ENCODE measurements at places on chromosomes 2 and 18. TPM values are rescaled to one million over a fixed set of nuclear protein-coding genes. Genes with fewer than 3 reads are reported as not detected.

- no peak overlapping the region for H3K4me3 ChIP-seq
- H3K36me3 ChIP-seq: no peaks in the 10 kb centered on the region
- no peaks in the 10 kb centered on the region for H3K4me1 ChIP-seq
- no peak overlapping the region for H3K27ac ChIP-seq
- DNase-seq: no peak
- H3K27me3 ChIP-seq: no peaks in the 10 kb centered on the region
Observed at GRCh38 chr18:30792051-30792450, 250.5 kb downstream of the DSC3 start.

DNA sequence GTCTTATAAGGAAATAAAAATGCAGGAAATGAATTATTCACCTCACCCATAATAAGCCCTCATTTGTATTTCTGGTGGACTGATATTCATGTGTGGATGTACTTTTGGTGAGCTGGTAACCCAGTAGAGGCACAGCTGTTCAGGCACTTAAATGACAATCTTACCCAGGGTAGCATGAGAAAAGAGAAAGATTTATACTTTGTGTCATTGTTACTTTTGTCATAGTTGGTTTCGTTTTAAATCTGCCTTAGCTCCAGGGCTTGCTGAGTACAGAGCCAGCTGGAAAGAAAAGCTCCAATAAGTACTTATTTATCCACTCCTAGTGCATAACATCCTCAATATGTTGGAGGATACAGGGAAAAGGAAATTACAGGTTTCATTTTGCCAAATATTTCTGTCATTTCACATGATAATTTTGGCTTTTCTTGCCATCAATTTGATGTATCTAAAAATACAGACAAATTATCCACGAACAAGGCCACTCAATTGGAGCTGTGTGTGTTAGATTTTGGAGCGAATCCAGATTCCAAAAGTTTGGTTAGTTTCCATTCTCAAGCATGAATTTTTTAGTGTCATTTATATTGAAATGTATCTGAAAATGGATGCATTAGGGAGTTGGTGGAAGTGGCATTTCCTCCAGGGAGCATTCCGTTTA, 1276.1 kb upstream of the FAM98A start:
- H3K36me3 ChIP-seq: no peaks in the 10 kb centered on the region
- H3K4me3 ChIP-seq: no peak overlapping the region
- H3K27me3 ChIP-seq: no peaks in the 10 kb centered on the region
- no peak overlapping the region for H3K27ac ChIP-seq
- DNase-seq: no peak

DNA sequence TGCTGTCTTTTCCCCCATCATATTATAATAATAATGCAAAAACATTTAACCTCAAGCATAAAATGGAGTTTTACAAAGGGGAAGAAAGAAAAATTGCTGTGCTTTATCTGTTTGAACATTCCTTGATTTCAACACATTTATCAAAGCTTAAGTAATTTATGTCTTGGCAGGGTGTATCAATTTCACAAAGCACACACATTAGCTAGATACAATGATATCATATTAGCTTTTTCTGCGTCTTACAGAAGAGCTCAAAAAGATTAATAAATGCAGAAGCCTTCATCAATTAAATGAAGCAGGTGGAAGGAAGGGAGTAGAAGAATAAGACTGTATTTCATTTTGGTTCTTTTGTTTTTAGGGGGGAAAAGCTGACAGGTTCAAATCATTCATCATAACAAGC, 103.0 kb downstream of the NXPH2 start:
- no peak overlapping the region for H3K4me3 ChIP-seq
- no peak for DNase-seq
- H3K27me3 ChIP-seq: no peaks in the 10 kb centered on the region
- H3K27ac ChIP-seq: no peak overlapping the region

The UGT1A8 gene
- total RNA-seq: not detected

DNA sequence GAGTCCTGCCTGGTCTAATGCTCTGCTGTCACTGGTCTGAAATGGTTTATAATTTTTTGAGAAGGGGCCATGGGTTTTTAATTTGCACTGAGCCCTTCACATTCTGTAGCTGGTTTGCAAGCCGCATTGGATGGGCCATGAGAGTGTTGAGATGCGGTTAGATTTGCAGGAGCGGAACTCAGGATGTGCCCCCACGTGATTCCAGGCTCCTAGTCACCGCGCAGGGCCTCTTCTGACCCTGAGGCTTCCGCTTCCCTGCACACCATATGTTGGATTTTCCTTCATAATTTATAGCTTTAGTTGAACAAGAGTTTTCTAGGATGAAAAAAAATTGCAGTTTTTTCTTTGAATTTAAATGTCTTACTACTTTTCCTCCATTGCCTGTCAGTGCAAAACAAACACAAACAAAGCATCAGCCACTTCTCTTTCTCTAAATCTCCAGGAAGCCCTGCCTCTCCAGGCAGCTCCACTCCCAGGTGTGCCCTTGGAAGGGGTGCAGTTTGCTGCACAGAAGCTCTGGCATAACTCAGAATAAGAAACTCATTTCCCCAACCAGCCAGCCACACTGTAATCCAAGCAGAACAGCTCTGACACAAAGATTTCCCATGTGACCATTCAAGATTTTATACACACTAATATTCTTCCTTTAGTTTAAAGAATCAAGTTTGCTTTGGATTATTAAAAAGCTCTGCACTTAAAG, 18.4 kb upstream of the TPO start:
- H3K4me3 ChIP-seq: no peak overlapping the region
- H3K36me3 ChIP-seq: no peaks in the 10 kb centered on the region
- no peaks in the 10 kb centered on the region for H3K27me3 ChIP-seq
- H3K27ac ChIP-seq: no peak overlapping the region
- no peaks in the 10 kb centered on the region for H3K4me1 ChIP-seq
- DNase-seq: no peak

GRCh38 chr2:172081221-172082022, 3.9 kb upstream of the DLX1 start:
- H3K27me3 ChIP-seq: peaks cover 73% of the 10 kb centered on the region
- no peak for DNase-seq
- H3K4me3 ChIP-seq: no peak overlapping the region

- no peak overlapping the region for H3K4me3 ChIP-seq
- H3K27me3 ChIP-seq: no peaks in the 10 kb centered on the region
- no peaks in the 10 kb centered on the region for H3K36me3 ChIP-seq
- DNase-seq: peak; percentile 79
- H3K27ac ChIP-seq: no peak overlapping the region
Observed at GRCh38 chr2:205680067-205680466, 2.2 kb upstream of the NRP2 start.

DNA sequence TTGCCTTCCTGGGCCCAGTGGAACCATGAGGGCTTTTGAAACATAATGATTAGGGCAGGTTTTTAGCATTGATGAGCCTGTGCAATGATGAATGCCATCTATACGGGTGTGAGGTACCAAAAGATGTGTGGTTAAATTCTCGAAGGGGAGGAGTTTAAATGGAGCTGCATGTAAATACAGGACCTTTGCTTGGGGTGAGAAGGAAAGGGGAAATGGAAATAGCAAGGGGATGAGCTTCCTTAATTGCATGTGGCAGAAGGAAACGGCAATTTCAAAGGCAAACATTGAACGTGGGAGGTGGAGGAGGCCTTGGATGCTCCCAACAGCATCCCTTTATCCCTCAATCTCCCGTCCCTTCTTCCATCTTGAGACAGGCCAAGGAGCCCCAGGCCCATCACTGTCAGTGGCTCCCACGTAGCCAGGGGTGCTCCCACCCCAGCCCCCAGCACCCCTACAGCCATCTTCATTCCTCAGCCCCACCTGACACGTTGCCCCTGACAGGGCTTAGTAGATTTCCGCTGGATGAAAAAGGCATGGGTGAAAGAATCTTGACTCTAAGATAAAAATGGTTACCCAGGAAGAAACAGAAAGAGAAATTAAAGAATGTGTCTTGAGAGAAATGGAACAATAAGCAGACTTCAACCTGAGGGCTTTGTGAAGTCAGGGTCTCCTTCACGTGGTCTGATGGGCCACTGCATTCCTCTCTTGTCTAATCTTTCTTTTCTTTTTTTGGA, 32.5 kb downstream of the INPP5D start:
- no peaks in the 10 kb centered on the region for H3K36me3 ChIP-seq
- H3K27ac ChIP-seq: no peak overlapping the region
- no peak overlapping the region for H3K4me3 ChIP-seq

DNA sequence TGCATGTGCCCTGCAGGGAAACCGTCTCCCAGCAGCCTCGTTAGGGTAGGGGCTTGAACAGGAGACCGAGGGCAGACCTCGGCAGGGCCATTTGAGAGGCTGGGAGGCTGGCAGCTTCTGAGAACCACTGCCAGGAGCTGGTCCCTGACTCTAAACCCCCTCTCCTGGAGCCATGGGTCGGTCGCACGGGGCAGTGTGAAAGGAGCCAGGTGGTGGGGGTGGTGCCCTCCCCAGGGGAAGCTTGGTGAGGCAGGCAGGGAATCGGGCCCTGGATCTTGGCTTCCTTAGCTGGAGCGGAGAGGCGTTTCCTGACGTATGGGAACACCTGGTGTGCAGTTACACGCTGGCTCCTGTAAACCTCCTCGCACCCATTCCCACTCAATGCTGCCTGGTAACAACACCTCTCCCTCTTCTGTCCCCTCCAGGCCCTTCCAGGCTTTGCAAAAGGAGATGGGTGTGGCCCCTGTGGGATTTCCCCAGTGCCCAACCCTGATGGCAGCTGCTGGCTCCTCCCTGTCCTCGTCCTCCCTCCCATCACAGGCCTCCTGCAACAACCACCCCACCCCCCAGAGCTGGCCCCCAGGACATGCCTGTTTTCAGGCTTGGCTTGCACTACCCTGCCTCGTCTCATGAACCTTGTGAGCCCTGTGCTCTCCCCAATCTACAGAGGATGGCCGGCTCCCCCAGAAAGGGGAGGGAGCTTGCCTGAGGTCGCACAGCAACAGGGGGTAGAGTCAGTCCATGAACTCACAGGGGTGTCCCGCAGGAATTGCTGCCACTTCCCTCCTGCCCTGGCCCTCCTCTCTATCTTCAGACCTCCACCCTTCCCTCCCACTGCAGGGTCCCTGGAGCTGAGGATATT, 24.4 kb downstream of the ADRA2B start:
- DNase-seq: no peak
- H3K27me3 ChIP-seq: peaks cover 2% of the 10 kb centered on the region
- no peak overlapping the region for H3K4me3 ChIP-seq
- no peaks in the 10 kb centered on the region for H3K4me1 ChIP-seq
- H3K27ac ChIP-seq: no peak overlapping the region

GRCh38 chr18:56789004-56789888, 138.1 kb downstream of the WDR7 start:
- peak; percentile 92 for DNase-seq
- H3K27ac ChIP-seq: peak overlapping the region; percentile 95
- no peak overlapping the region for H3K4me3 ChIP-seq
- H3K4me1 ChIP-seq: peaks cover 19% of the 10 kb centered on the region
- H3K27me3 ChIP-seq: no peaks in the 10 kb centered on the region
- no peaks in the 10 kb centered on the region for H3K36me3 ChIP-seq

- no peaks in the 10 kb centered on the region for H3K4me1 ChIP-seq
- H3K27ac ChIP-seq: no peak overlapping the region
- H3K27me3 ChIP-seq: peaks cover 2% of the 10 kb centered on the region
- H3K36me3 ChIP-seq: no peaks in the 10 kb centered on the region
- H3K4me3 ChIP-seq: no peak overlapping the region
Observed at GRCh38 chr2:177983183-177983788, 89.3 kb downstream of the PDE11A start.

The RND3 gene
- 132 TPM for total RNA-seq

The RAB6C gene
- total RNA-seq: not detected

DNA sequence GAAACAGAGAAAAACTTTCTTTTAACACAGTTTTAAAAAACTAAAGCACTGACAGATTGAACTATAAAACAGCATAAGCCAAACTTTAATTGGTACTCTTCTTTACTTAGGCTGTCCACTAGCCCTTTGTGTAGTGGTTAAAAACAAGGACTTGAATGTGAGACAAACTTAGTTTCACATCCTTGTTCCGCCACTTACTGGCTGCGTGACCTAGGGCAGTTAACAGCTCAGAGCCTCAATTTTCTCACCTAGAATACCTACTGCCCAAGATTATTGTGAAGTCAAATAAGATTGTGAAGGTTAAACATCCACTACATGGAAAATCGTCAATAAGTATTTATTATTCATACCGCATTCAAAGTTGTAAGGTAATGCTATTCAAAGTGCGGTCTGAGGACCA, 2.0 kb downstream of the WDR35 start:
- no peaks in the 10 kb centered on the region for H3K27me3 ChIP-seq
- no peak for DNase-seq
- H3K4me1 ChIP-seq: peaks cover 14% of the 10 kb centered on the region
- H3K27ac ChIP-seq: no peak overlapping the region
- H3K36me3 ChIP-seq: no peaks in the 10 kb centered on the region
- H3K4me3 ChIP-seq: no peak overlapping the region

- no peaks in the 10 kb centered on the region for H3K36me3 ChIP-seq
- H3K27me3 ChIP-seq: no peaks in the 10 kb centered on the region
- no peaks in the 10 kb centered on the region for H3K4me1 ChIP-seq
- no peak overlapping the region for H3K27ac ChIP-seq
- DNase-seq: no peak
Observed at GRCh38 chr2:201597397-201597796, 45.9 kb downstream of the TMEM237 start.

The ANKRD30B gene
- not detected for total RNA-seq

- H3K4me3 ChIP-seq: no peak overlapping the region
- DNase-seq: no peak
- no peaks in the 10 kb centered on the region for H3K27me3 ChIP-seq
- no peaks in the 10 kb centered on the region for H3K36me3 ChIP-seq
Observed at GRCh38 chr2:189700681-189701080, 26.2 kb downstream of the ANKAR start.

Data from endothelial cell of umbilical vein (primary cell).